NCI-H774 (cell line): ENCODE measurements at places on chromosomes 2 and 18.

DNA sequence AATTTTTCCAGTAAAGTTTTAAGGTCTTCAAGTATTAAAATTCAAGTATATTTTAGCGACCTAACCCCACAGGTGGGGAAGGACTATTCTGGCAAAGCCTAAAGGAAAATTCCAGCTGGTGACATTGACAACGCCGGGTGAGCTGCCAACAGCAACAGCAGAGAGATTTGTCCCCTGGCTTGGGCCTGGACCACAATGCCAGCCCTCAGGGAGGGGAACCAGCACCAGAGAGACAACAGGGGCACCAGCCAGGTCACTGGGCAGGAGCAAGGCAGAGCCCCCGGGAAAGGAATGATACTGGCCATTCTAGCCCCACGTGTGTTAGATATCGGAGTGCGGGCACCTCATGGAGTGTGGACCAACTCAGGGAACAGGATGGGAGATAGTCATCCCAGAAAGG, 95.7 kb downstream of the ARMC9 start:
- no peak for DNase-seq

DNA sequence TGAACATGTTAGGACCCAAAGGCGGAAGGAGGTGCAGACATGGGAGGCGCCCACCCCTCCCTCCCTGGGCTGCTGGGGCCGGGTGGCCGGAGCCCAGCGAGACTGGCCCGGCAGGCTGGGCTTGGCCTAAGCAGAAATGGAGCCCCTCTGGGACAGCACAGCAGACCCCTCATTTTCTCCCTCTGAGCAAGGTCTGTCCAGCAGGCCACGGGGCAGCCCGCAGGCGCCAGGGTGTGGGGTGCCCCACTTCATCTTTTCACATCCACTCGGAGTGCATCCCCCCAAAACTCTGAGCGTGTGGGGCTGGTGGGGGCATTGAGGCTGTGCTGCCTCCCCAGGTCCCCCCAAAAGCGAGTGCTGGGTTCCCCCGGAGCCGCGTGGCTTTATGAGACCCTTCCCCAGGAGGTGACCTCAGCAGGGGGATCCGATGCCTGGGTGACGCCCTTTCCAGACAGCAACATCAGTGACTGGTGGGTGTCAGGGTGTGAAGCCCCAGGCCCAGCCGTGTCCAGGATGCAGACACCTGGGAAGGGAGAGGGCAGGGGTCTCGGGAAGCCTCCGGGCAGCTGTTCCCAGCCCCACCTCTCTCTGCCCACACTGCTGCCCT, 36.7 kb upstream of the GPC1 start:
- no peak for DNase-seq

DNA sequence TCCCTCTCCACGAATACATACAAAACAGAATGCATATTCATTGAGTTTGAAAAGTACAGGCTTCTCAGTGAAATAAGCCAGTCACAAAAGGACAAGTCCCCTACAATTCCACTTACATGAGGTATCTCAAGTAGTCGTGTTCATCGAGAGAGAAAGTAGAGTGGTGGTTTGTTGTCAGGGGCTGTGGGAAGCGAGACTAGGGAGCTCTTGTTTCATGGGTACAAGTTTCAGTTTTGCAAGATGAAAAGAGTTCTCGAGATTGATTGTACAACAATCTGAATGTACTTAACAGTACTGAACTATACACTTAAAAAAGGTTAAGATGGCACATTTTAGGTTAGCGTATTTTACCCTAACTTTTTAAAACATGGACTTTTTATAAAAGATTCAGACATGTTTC, 71.5 kb upstream of the TTC39C start:
- DNase-seq, result no peak

GRCh38 chr2:190351955-190352354, 8.6 kb downstream of the INPP1 start:
- no peak for DNase-seq
